ENCODE measurements at places on chromosomes 12 and 14. TPM values are rescaled to one million over a fixed set of nuclear protein-coding genes. Genes with fewer than 3 reads are reported as not detected.
A peak's percentile ranks its signal among the peaks of the same experiment; 100 is the strongest.

- H3K27me3 ChIP-seq, result peaks cover 3% of the 10 kb centered on the region
- no peaks in the 10 kb centered on the region for H3K4me1 ChIP-seq
- no peaks in the 10 kb centered on the region for H3K36me3 ChIP-seq
- no peak overlapping the region for H3K4me3 ChIP-seq
- no peak overlapping the region for H3K27ac ChIP-seq
Observed at GRCh38 chr14:30252151-30252550, 306.8 kb upstream of the G2E3 start.

CLEC4E gene
- not detected for total RNA-seq

- no peaks in the 10 kb centered on the region for H3K4me1 ChIP-seq
- no peak overlapping the region for H3K4me3 ChIP-seq
- H3K27me3 ChIP-seq, result no peaks in the 10 kb centered on the region
- no peak overlapping the region for H3K27ac ChIP-seq
Observed at GRCh38 chr12:130783110-130783715, 55.8 kb downstream of the STX2 start.

- no peak overlapping the region for H3K4me3 ChIP-seq
- H3K4me1 ChIP-seq, result peaks cover 9% of the 10 kb centered on the region
- H3K36me3 ChIP-seq, result peaks cover 33% of the 10 kb centered on the region
- DNase-seq, result no peak
- no peak overlapping the region for H3K27ac ChIP-seq
Observed at GRCh38 chr14:91158091-91158790, 44.4 kb downstream of the DGLUCY start.

DNA sequence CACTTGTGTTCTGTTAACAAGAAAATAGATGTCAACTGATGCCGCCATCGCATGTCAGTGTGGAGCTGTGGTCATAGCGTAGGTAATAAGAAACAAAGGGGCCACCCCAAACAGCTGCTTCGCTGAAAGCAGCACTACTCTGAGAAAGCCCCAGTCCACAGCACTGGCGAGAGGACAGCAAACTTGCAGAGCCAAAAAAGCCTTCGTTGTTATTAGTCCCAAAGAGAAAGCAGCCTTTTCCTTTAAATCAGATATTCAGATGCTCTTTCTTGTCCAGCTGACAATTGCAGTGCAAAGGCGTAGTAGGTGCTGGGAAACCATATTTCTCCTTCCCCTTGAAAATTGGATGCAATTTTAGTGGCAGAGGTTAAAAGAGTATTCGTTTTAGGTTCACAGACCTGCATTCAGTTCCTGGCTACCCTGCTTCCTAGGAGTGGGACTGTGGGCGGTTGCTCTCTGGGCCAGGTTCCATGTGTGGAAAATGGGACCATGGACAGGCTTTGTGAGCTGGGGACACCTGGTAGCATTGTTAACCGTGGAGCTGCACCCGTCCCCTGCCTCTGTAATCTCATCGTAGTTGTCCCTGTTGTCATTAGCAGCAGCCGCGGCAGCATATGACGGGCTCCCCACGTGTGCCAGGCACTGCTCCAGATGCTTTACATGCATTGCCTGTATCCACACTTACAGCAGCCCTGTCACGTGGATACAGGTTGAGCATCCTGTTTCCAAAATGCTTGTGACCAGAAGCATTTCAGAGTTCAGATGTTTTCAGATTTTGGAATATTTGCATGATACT lies 54.2 kb downstream of the ELK3 start:
- H3K27ac ChIP-seq, result no peak overlapping the region
- peaks cover 29% of the 10 kb centered on the region for H3K4me1 ChIP-seq
- peaks cover 58% of the 10 kb centered on the region for H3K36me3 ChIP-seq
- H3K27me3 ChIP-seq, result no peaks in the 10 kb centered on the region
- DNase-seq, result no peak

DNA sequence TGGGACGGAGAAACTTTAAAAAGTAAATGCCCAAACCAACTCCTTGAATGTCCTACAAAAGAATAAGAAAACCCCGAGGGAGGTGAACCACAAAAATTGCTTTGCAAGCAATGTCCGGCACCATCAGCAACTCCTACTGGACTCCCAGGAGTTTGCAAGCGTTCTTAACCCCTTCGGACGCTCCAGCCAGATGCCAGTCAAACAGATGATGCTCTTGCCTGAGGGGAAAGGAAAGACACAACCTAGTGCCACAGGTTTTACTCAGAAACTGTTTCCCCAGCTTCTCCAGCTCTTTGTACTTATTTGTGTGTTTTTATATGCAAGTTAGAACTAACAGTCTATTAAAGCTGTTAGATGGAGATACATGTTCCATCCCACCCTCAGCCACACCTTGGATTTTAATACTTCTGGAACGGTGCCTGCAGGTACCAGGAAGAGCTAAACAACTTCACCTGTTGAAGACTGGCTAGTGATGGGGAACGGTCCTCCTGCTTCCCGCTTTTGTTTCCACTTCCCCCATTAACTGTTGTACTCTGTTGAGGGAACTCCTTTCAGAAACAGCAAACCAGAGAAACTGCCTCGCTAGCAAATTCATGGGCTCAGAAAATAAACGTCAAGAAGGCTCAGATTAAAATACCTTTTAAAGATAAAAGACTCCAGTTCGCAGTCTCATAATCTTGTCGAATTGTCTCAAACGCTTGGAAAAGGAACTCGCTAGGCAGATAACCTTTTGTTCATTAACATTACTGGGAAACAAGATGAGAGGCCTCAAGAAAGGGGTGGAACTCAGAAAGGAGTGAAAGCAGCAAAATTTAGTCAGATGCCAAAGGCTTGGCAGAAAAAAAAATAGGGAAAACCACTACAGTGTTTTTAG lies 1.1 kb upstream of the FERMT2 start:
- H3K4me3 ChIP-seq, result peak overlapping the region; percentile 74
- H3K36me3 ChIP-seq, result no peaks in the 10 kb centered on the region
- DNase-seq, result peak; percentile 75
- H3K27me3 ChIP-seq, result no peaks in the 10 kb centered on the region
- peak overlapping the region; percentile 85 for H3K27ac ChIP-seq

DNA sequence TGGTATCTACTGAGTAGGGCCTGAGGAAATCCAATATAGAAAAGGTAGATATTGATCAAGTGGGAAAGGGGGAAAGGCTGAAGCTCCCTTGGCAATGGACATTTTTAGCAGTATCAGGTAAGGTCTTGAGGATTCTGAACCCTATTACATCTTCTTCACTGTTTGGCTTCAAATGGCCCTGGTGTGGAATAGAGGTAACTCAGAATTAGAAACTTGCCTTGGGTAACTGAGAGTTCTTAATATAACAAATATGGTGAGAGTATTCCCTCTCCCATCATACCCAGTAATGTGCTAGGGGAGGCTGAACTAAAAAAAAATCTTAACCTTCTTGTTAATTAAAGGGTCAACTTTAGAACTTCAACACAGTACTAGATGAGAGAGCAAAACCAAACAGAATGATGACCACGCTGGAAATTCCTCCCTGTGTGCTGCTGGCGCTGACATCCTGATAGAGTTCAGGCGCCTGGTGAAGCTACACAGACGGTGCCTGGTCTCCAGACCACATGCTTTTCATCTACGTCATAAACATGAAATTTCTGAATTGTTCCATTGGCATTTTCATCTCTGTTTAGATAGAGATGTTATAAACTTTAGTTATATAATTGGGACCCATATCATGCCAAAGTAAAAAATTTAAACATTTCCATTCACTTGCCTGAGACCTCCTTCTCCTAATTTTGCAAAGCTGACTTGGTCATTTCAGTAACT lies 128.3 kb downstream of the AKAP6 start:
- H3K36me3 ChIP-seq, result no peaks in the 10 kb centered on the region
- no peak for DNase-seq
- no peak overlapping the region for H3K27ac ChIP-seq
- no peaks in the 10 kb centered on the region for H3K4me1 ChIP-seq
- no peak overlapping the region for H3K4me3 ChIP-seq
- H3K27me3 ChIP-seq, result no peaks in the 10 kb centered on the region

DNA sequence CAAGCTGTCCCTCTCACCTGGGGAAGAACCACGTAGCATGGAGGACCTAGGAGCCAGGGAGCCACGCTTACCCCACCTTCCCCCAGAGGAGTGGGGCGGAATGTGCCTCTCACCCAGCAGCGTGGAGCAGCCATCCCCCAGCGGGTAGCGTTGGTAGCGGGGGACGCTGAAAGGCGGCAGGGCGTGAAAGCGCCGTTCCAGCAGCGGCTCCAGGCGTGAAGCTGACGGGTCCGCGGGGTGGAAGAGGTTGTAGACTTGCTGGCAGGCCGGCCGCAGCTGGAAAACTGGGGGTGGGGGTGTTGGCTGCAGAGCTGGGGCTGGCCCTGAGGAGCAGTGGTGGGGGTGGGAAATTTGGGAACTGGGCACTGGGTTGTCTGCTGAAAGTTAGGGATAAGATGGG lies 11.9 kb downstream of the ARL6IP4 start:
- no peak overlapping the region for H3K27ac ChIP-seq
- H3K36me3 ChIP-seq, result no peaks in the 10 kb centered on the region
- H3K27me3 ChIP-seq, result no peaks in the 10 kb centered on the region
- no peak for DNase-seq

DNA sequence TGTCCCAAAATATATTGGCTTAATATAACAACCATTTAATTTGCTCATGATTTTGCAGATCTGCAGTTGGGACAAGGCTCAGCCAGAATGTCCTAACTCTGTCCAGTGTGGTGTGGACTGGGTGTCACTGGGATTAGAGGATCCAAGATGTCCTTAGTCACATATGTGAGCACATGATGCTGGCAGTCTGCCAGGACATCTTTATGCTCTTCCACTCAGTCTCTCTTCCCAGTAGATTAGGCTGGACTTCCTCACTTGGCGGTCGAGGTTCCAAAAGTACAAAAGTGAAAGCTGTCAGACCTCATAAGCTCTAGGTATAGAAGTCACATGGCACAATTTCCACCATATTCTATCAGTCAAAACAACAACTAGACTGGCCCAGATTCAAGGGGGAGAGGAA lies 167.9 kb upstream of the NTF3 start:
- H3K27ac ChIP-seq, result no peak overlapping the region
- H3K4me1 ChIP-seq, result no peaks in the 10 kb centered on the region
- no peak overlapping the region for H3K4me3 ChIP-seq

- H3K4me1 ChIP-seq, result no peaks in the 10 kb centered on the region
- H3K27me3 ChIP-seq, result no peaks in the 10 kb centered on the region
- H3K27ac ChIP-seq, result no peak overlapping the region
- H3K4me3 ChIP-seq, result no peak overlapping the region
- no peak for DNase-seq
- H3K36me3 ChIP-seq, result no peaks in the 10 kb centered on the region
Observed at GRCh38 chr14:104420990-104421389, 158.6 kb upstream of the C14orf180 start.

DNA sequence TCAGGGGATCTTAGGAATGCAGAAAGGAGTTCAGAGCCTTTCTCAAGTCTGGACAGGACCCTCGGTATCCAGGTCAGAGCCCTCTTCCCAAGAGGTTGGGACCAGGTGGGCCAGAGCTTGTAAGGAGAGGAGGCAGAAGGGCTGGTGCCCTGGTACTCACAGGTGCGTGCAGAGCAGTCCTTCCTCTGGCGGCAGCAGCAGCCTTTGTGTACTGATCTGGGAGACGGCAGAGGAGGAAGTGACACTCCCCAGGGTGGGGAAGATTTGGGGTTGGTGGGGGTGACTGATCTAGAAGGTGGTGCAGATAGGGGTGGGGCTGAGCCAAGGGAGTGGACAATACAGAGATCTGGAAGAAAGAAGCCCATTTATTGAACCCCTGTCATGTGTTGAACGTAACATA lies at the start of gene ITGB7:
Gene ITGB7, minus strand, starts transcription at position 210 of the 400 bp plus-strand sequence. CDS start 6,808 bp downstream, outside the sequence.
- no peak within 1 kb of the TSS for H3K27ac ChIP-seq
- no peaks in the 10 kb centered on the region for H3K36me3 ChIP-seq
- H3K27me3 ChIP-seq, result no peaks in the 10 kb centered on the region
- H3K4me3 ChIP-seq, result no peak within 1 kb of the TSS
- no peak for DNase-seq

DPPA3 gene
- not detected for total RNA-seq

DNA sequence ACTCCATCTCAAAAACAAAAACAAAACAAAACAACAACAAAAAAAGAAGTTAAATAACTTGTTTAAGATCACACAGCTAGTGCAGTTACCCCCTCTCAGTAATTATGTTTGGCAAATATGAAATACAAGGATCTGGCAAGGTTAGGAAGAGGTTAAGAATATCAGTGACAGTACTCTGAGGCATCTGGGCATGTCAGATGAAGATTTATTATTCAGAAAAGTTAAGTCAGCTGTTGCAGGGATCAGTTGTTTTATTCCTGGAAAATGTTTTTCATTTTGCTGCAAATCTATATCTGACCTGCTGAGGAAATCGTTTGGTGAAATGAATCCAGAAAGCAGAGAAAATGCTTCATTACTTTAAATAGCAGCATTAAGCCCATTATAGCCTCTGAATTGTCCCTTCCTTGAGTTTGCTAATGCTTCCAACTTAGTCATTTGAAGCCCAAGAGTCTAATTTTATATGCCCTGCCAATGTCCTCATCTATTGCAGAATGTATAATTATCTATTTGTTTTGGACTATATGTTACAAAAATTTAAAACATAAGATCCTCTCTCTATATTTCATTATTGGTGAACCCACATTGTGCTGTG lies 8.1 kb downstream of the GPX2 start:
- H3K27me3 ChIP-seq, result no peaks in the 10 kb centered on the region
- no peak overlapping the region for H3K27ac ChIP-seq
- no peaks in the 10 kb centered on the region for H3K4me1 ChIP-seq
- no peak overlapping the region for H3K4me3 ChIP-seq
- DNase-seq, result no peak

DNA sequence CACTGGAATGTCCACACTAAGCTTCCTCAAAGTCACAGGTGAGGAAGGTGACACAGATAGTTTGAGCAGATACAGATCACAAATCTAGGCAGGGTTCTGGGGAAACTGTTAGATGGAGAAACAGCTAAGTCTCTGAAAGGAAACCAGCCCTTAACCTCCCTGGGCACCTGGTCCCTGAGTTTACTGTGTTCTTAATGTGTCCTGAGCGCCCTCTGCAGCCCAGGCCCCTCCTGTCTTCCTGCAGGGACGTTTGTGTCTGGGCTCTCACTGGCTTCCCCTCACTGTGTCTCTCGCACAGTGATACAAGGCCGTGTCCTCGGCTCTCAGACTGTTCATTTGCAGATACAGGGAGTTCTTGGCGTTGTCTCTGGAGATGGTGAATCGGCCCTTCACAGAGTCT lies 684.3 kb downstream of the TMEM121 start:
- no peaks in the 10 kb centered on the region for H3K36me3 ChIP-seq
- H3K4me3 ChIP-seq, result no peak overlapping the region

CCDC38 gene
- not detected for total RNA-seq

TSHR gene
- total RNA-seq, result not detected

- no peak overlapping the region for H3K4me3 ChIP-seq
- H3K27ac ChIP-seq, result peak overlapping the region; percentile 38
- peak; percentile 65 for DNase-seq
- no peaks in the 10 kb centered on the region for H3K36me3 ChIP-seq
- H3K27me3 ChIP-seq, result no peaks in the 10 kb centered on the region
Observed at GRCh38 chr14:52076334-52076733, 7.5 kb upstream of the NID2 start.
